ENCODE measurements at places on chromosomes 2 and 18.

GRCh38 chr2:143193121-143193520, 63.9 kb downstream of the ARHGAP15 start:
- DNase-seq = no peak

GRCh38 chr2:65049010-65049639, 7.1 kb upstream of the CEP68 start:
- DNase-seq = no peak

DNA sequence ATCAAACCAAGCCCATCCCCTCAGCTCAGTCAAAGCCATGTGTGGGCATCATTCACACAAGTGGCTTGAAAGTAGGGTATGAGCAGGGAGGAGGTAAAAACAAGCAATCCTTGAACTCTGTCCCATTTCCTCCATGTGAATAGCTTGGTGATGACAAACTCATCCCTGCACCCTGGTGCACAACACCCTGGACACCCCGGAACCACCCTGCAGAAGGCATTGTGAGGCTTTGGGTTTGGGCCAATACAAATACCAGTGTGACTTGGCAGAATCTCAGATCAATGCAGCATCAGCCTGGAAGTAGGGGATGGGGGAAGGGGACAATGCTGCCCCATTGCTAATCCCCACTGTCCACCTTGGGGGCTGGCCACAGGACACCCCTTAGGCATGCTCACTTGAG, 28.6 kb downstream of the TGFA start:
- peak; percentile 3 for DNase-seq

GRCh38 chr2:221876016-221876415, 303.9 kb upstream of the EPHA4 start:
- DNase-seq = no peak

- no peak for DNase-seq
Observed at GRCh38 chr2:24821433-24821891, 28.2 kb downstream of the CENPO start.

- DNase-seq = no peak
Observed at GRCh38 chr2:231616296-231616695, 23.6 kb downstream of the TEX44 start.

DNA sequence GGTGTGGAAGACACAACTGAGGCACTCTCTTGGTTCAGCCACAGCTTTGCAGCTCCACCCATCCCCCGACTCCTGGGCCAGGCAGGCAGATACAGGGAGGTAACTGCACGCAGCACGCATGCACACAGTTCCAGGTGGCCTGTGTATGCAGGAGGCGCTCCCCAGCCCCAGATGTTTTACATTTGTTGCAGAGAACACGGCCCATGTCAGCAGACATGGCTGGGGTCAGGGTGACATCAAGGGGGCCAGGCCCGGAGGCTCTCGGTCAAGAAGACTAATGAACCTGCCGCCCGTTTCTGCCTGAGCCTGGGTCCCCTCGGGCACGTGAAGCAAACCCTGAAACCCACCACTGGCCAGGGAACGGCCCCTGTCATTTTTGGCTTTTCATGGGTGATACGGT, 57.3 kb downstream of the TWIST2 start:
- no peak for DNase-seq

GRCh38 chr2:84865181-84865783, 15.6 kb downstream of the TRABD2A start:
- DNase-seq = peak; percentile 55

- DNase-seq = no peak
Observed at GRCh38 chr2:3443506-3444084, 64.1 kb downstream of the TRAPPC12 start.

GRCh38 chr18:44796429-44797428, 116.0 kb downstream of the SETBP1 start:
- no peak for DNase-seq

DNA sequence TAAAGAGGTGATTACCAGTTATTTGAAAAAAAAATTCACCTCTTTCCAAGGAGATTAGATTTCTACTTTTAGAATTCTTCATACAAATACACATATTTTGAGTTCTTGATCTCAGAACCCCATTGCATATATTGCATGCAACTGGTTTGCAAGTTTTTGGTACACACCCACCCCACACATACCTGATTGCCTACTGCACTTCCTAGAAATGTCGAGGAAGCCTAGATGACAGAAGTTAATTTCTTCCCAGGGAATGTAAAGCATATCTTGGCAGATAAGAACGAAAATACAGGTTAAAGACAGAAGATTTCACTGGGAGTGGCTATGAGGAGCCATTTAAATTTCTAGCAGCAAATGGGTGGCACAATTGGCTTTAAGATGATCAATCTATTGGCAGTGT, 67.1 kb upstream of the IL1R1 start:
- DNase-seq = no peak

GRCh38 chr2:215486291-215487001, 50.6 kb upstream of the FN1 start:
- DNase-seq = no peak

DNA sequence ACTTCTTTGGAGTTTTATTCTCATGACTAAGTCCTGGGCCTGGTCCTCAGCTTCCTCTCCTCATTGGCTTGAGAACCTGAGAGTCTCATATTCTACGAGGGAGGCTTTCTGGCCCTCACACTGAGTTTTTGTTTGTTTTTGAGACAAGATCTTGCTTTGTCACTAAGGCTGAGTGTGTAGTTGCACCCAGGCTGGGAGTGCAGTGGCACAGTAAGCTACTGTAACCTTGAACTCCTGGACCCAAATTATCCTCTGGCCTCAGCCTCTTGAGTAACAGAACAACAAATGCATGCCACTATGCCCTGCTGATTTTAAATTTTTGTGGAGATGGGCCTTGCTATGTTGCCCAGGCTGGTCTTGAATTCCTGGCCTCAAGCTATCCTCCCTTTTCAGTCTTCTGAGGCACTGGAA, 22.6 kb downstream of the PRKRA start:
- DNase-seq = no peak

GRCh38 chr2:41414486-41415230, 633.2 kb upstream of the PKDCC start:
- DNase-seq = peak; percentile 65

DNA sequence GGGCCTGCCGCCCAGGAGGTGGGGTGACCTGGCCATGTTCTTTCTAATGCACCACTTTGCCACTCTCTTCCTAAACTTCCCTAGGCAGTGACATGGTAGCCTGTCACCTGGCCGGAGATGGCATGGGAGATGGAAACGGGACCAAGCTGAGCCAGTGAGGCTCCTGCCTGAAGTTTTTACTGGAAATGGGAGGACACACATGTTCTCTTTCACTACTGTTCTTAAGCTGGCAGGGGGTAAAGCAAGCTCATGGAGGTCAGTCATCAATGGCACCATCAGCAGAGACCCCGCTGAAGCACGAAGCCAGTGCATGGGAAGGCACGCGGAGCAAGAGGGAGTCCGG, 50.7 kb downstream of the ATIC start:
- peak; percentile 40 for DNase-seq

- no peak for DNase-seq
Observed at GRCh38 chr2:168740360-168740759, 62.1 kb upstream of the NOSTRIN start.

GRCh38 chr2:237700512-237701032, 73.2 kb downstream of the LRRFIP1 start:
- DNase-seq = peak; percentile 86
